ENCODE measurements at places on chromosomes 1 and 21.

DNA sequence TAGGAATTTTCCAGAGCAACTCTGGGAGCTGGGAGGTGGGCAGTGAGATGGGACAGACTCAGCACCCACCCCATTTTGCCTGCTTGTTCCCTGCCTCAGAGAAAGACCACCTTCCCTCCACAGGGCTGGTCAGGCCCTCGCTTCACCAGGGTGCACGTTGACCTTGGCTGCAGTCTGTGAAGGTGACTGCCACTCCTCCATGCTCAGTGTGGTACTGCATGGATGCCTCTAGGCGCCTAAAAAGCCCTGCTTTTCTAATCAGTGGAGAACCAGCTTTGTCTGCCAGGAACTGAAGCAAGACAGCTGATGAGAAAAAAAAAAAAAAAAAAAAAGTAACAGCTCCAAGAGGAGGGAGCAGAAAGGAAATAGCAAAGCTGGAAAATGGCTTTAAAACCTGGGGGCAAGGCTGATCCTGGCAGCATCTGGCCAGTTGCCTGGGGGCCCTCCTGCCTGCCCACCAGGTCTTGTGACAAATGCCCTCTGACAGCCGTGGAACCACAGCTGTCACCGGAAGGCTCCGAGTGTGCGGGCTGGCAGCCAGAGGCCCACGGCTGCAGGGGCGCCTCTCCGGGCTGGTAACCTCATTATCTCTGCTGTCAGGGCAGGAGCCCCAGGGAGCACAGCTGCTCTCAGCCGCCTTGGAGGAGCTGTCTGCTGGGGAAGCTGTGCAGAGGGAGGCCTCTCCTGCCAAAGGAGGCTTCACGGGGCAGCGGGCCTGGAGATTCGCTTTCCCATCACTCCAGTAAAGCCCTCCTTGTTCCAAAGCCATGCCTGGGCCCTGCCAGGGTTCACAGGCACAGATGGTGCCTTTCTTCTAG lies 13.7 kb downstream of the KIAA1614 start:
- DNase-seq: peak; percentile 74

GRCh38 chr1:187985897-187986654 lies 1157.3 kb downstream of the PLA2G4A start:
- DNase-seq: peak; percentile 45

DNA sequence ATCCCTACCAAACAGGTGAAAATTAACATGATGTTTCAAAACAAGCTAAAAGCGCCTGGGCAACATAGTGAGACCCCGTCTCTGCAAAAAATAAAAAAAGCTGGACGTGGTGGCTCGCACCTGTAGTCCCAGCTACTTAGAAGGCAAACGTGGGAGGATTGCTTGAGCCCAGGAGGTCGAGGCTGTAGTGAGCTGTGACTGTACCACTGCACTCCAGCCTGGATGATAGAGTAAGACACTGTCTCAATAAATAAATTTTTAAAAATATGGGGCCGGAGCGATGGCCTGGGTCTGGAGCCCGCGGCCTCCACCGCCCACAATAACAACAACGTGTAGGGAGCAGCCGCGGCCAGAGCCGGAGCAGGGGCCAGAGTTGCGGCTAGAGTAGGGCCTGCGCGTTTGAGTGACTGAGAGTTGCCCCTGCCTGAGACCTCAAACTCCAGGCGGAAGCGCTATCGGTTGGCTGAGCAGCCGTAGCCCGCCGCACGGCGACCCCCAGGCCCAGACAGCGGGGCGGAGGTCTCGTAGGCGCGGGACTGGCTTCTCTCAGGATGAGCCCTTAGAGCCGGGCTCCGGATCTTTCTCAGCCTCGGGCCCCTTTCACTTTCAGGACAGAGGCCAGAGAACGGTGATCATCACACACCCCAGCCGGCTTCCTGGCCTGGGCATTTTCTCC lies 41.4 kb downstream of the ZMYM1 start:
- peak; percentile 26 for DNase-seq

DNA sequence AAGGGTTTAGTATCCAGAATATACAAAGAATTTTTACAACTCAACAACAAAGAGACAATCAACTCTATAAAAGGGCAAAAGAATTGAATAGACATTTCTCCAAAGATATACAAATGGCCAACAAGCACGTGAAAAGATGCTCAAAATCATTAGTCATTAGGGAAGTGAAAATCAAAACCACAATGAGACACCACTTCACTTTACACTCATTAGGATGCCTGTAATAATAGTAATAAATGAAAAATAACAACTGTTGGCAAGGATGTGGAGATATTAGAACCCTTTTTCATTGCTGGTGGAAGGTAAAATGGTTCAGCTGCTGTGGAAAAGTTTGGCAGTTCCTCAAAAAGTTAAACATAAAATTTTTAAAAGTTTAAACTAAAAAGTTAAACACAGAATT lies 7.0 kb upstream of the ABCD3 start:
- no peak for DNase-seq

GRCh38 chr1:219264561-219264960 lies 90.9 kb downstream of the LYPLAL1 start:
- DNase-seq: peak; percentile 66

DNA sequence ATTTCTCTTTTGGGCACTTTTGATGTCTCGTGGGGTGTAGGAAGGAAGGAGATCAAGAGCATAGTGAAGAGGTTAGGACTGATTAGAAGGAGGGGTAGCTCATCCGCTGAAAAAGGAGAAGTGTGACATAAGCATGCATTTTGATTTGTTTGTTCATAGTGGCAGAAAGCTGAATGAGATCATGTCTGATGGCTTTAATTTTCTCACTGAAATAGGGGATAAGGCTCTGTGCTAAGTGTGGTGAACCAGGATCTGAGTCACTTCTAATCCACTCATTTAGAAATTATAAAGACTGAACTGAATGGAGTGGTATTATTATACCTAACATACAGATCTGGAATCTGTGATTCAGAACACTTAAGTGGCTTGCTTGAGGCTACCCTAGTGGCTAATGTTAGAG lies 344.5 kb downstream of the PDE4B start:
- no peak for DNase-seq

DNA sequence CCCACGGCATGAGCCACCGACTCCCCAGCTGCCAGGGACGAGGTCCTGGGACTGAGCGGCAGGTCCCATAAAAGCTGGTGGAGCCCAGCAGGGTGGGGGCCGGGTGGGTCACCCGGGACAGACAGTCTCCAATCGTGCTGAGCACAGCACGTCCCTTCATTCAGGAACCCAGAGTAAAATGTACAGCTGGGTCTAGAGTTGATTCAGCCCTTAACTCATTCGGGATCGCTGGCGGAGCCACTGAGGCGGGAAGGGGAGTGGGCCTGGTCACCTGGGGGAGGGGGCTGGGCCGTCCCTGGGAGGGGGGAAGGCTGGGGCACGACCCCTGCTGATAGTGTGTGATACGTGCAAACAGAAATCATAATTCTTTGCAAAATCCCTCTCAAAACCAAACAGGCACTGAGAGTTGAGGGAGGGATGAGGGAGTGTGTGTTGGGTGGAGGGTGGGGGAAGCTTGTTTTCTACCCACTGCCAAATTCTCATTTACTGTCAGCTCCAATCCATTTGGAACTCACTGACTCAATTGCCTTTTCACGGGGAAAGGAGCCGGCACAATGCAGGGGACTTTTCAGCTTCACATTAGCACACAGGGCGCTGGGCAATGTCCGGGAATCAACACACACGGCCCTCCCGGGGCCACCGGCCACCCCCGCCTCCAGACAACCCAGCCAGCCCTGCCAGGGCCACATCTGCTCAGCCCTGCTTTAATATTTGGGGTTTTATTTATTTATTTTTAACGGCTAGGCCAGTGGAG lies 13.8 kb downstream of the CASZ1 start:
- no peak for DNase-seq

DNA sequence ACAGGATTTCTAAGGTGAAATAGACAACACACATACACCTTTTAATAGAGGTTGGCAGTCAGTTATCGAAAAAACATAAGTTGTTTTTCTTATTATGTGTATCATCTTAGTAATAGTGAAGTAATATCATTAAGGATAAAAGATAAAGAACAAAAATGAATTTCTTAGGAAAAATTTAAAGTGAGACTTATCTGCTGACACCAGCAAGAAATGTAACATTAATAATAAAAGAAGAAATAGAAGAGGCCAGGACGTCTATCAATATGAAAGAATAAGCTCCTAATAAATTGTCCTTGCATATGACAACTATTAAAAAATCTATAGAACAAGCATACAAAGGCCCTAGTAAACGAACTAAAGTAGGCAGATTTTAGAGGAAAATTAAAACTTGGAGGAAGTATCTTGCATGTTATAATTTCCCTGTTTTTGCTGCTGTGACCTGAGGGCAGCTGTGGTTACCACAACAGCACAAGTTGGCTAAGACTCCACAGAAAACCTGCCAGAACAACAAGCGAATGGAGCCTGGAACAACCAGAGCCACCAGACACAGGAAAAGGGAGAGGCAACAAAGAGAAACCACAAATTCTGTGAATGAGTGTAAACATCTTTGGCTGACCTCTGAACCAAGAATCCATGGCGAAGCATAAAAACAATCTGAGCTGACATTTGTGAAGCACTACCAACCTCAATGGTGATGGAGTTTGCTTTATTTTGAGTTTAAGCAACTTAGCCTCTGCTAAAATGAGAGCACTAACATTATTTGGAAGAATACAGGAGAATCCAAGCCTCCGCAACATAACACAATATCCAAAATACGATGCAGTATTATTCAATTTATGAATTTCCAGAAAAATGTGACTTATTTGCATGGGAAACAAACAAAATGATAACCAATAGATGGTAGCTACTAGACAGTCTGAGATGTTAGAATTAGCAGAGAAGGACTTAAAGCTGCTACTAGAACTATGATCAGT lies 207.5 kb downstream of the KCNT2 start:
- DNase-seq: peak; percentile 98

GRCh38 chr1:212284332-212284743 lies 872 bp upstream of the PPP2R5A start:
- DNase-seq: peak; percentile 51

GRCh38 chr1:245046315-245046714 lies 108.5 kb upstream of the KIF26B start:
- no peak for DNase-seq

GRCh38 chr1:229778794-229779193 lies 152.7 kb downstream of the URB2 start:
- no peak for DNase-seq

DNA sequence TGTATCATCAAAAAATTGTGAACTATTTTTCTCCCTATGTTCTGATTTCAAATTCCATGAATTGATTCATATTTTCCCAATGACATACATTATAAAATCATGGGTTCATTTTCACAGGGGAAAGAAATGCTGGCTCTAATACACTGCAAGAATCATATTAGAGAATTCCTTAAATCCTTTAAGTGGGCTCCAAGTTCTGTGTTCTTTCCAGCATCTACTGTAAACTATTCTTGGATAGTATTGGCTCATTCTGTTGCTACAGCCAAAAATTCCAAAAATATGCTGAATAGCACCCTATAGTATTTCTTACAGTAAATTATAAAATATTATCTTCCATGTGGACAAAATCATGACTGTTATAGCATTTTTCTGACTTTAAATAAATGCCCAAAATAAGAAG lies 19.0 kb upstream of the C1orf105 start:
- DNase-seq: no peak

DNA sequence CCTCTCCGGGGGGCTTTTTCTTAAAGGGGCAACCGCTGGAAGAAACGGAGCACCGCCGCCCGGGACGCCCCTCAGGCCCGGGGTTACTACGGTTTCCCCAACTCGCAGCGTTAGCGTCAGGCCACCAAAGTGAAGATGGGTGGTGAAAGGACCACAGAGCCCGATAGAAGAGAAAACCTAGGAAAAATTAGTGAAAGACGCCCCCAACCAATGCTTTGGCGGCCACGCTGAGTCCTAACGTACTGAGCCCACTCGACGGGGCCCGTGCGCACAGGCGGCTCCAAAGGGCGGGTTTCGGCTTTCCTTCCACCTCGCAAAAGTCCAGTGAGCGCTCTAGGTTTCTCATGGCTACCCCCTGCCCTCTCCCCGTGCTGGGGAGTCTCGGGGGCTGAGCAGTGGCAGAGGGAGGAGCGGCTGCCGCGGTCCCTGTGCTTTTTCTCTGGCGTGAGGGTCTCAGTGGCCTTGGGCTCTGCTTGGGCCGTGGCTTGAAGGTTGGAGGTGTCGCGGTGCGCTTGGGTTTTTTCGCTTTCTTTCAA lies 12.2 kb upstream of the SPEN start:
- DNase-seq: no peak

DNA sequence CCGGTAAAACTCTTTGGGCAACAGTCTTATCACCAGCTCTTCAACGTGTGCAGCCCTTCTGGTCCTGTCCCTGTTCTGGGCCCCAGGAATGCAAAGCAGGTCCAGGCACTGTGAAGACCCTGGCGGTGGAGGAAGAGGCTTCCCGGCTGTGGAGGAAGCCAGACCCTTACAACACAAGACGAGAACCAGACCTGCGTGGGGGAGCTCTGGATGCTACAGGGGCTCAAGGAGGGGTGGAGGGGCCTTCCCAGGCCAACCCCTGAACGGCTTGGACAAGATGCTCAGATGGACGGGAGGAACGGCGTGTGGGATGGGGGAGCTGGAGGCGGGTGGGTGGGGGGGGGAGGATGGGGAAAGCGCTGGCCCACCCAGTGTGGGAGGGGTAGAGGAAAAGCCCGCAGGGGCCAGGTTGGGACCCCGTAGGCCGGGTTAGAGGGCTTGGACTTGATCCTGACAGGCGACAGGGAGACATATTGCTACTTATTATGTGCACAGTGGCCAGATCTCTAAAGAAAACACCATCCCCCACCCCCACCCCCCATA lies 5.1 kb upstream of the OLIG2 start:
- no peak for DNase-seq

- peak; percentile 74 for DNase-seq
Measured at GRCh38 chr1:57474137-57474750, 50.4 kb upstream of the DAB1 start.

- peak; percentile 93 for DNase-seq
Measured at GRCh38 chr1:23581219-23581618, 21.9 kb upstream of the ID3 start.

- peak; percentile 33 for DNase-seq
Measured at GRCh38 chr1:238960071-238960470, 426.3 kb upstream of the CHRM3 start.

- no peak for DNase-seq
Measured at GRCh38 chr21:44920694-44921604, at the start of gene ITGB2. ITGB2 (minus strand) TSS chr21:44920899; CDS start chr21:44910782, 10,117 bp downstream.

DNA sequence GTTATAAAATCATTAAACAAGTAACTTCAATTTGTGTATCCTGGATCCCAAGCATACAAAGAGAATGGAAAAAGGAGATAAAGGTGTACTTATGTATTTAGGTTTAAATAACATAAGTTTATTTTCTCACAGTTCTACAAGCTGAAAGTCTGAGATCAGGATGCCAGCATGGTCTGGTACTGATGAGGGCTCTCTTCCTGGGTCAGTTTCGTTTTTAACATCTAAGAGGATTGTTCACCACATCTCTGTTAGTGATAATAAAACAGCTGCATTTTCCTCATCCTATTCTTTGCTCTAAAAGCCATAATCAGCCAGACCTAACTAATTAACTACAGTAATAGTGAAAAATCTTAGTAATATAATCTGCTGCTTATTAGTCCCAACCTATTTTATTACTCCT lies 5.2 kb downstream of the EGLN1 start:
- no peak for DNase-seq

DNA sequence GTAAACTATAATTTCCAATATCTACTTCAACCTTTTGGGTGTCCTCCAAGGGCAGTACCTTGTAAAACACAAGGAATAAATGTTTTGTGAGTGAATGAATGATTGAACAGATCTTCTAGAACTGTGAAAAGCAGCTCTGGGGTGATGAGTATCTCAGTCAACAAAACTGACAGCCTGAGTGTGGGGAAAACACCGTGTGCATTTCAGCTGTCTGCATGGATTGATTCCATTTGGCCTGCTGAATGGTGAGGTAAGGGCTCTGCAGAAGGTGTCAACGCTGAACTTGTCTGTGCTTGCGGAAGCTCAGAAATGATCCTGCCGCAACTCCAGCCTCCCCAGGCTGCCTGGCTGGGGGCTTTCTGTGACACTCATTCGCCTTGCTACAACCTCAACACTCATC lies 7.4 kb upstream of the AGMAT start:
- no peak for DNase-seq
